Activated T-helper 1 cell treated with anti-CD3 and anti-CD28 coated beads, Interleukin-2, amount 50 U/mL, for 16 hours (primary cell): ENCODE measurements at places on chromosomes 7 and 10.

DNA sequence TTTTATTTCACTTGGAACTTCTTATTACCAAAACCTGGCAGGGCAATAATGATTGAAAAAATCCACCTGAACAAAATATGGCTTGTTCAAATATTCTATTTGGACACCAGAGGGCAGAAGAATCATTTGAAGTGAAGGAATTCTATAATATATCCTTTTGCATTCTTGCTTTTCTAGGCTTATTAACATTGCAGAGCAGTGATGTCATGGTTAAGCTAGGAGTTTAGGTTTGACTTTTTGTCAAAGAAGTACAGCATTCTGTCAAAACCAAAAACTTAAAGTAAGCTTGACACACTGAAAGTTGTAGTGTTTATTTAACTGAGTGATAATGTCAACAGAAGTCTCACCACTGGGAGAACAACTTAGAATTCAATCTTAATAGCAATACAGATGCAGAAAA is 156.0 kb downstream of the SEMA3D start:
- no peak for DNase-seq

- no peak for DNase-seq
Observed at GRCh38 chr10:112376396-112376790, 2.5 kb downstream of the ACSL5 start.

DNA sequence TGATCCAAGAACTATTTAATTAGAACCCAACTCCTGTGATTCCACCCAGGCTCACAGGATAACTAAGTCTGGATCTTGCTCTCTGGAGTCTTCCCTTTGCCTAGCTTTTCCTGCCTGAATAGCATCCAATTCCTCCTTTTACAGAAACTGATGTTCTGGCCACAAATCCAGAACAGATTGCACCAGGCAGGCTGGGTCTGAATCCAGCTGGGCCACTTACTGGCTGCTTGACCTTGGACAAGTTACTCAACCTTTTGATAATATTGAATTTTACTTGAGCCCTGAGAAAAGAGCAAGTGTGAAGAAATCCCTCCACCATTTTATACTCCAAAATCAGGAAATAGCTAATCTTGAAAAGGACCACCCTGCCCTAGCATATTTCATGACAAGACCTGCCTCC is 55.5 kb upstream of the SLC35G1 start:
- no peak for DNase-seq

- no peak for DNase-seq
Observed at GRCh38 chr10:30171601-30172000, 112.2 kb upstream of the JCAD start.

DNA sequence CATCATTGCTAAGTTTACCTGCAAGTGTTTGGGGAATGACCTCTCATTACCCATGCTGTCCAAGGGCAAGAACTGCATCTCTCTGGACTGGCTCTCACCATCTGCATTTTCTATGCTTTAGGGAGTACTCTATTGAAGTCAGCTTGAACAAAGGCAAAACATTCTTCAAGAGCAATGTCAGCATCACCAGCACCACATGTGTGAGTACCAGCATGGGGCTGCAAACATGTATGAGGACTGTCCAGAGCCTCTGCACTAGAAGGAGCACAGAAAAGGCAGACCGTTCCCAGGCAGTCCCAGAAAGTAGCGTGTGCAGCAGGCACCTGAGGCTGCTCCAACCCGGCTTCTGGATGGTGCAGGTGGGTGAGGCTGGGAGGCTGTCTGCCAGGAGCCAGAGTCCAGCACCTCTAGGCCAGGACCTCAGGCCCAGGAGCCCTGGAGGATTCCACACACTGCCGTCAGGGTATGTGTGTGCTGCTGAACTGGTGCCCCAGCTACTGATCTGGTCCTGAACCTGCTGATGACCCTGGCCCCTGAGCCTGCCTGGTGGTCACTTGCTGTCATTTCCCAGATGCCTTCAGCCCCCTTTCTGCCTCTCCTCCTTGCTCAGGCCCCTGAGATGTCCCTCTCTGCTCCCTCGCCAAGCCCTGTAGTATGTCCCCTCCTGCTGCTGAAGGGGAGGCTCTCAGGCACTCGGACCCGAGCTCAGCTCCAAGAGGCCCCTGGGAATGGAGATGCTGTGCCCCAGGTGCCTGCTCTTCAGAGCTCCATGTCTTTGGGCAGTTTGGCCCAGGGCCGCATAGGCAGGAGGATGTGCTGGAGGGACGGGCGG is 20.7 kb downstream of the ANTXRL start:
- peak; percentile 3 for DNase-seq

DNA sequence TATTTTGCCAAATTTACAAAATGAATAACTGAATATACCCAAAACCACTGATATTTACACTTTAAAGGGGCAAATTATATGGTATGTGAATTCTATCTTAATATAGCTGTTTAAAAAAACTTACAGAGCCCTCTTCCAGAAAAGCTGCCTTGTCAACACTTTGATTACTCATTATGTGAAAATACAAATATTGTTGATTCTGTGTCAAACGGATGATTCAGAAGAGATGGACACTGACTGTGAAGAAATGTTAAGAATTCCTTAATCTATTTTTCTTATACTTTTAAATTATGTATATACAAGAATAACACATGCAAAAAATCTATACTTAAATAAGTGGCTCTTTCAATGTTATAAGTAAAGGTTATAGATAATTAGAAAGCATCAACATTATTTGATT is 41.5 kb downstream of the SMURF1 start:
- DNase-seq, result no peak

DNA sequence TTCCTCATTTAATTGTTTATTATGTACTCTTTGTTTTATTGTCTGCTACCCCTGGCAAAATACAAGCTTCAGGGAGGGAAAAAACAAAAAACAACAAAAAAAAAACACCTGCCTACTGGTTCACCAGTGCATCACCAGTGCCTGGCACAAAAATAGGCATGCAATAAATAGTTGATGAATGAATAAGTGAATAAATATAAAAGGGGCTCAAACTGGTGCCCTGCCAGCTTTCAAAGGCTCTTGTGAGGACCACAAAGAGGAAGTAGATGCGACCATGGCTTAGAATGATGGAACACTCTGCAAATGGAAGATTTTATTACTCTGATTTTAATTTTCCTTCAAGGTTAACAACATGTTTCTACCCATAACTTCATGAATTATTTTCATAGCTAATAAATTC is 213.0 kb upstream of the INHBA start:
- DNase-seq, result no peak

DNA sequence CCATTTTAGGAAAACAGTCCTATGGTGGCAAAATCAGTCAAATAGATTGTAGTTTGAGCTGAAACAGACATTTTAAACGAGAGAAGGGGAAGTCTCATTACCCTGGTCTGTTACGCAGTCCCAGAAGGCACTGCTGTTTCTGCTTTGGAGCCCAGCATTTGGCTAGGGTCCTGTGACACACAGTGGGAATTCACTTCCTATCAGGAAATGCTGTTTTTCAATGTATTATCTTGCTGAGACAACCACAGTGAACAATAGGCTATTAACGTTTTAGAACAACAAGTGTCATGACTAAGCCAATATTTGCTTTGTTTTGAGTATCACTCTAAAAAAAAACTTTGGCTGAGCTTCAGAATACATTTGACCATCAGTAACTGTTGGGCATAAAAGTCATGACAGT is 74.1 kb downstream of the ADD3 start:
- DNase-seq, result no peak

- no peak for DNase-seq
Observed at GRCh38 chr7:40211276-40212003, 76.6 kb downstream of the SUGCT start.

DNA sequence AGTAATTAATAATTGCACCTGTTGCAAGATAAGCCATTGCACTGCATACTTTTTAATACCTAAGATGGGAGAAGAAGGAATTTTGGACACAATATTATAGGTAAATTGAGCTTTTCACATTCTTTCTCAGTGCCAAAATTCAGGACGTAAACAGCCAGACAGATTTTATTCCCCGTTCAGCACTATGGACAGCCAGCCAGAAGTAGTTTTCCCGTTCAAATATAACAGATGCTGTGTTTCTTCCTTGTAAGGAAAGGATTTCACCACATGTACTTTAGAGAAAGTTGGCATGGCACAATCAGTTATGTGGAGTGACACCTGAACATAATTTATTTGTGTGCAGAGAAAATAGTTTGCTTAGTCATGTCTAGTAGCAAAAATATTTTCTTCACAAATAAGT is 34.8 kb downstream of the SEMA3E start:
- DNase-seq, result no peak

DNA sequence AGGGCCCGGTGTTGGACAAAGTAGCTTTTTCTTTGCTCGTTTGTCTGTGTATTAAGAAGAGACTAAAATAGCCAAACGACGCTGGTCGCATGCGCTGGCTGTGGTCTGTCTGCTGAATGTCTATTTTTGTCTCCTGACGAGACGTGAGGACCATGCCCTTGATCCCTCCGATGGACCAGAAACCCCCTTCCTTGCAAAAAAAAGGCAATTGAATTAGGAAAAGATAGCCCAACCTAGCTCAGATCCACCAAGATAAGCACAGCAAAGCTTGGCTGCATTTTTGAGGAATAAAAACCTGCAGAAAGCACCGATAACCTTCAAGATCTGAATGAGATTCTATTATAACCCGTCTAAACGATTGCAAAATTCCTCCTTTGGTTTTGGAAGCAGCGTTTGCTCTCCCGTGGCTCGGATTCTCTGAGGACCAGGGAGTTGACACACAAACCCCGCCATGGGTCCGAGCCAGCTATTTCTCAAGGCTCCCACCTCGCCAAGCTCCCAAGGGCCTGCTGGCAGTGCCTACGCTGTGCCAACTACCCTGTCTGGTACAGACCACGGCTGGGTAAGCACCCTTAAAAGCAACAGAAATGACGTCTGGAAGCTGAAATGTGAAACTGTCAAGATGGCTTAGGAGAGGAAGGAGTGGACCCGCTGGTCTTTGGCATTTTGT is 17.7 kb upstream of the TTYH3 start:
- no peak for DNase-seq

DNA sequence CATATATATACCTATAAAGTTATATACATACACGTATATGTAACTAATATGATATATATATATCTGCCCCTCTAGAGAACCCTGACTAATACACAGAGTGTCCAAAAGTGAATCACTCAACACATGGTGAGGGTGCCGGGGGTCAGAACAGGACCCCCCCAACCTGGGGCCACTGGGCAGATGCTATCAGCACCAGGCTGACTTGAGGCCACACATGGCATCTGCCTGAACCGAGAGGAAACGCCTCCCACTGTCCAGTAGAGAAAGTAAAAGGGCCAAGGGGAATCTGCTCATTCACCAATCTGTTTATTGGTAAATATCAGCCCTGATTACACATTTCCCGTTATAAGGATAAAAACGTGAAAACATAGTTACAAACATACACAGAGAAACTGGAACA is 218.3 kb downstream of the PTPRN2 start:
- DNase-seq, result no peak

GRCh38 chr10:61835946-61836887 is 65.3 kb upstream of the ARID5B start:
- DNase-seq, result no peak

DNA sequence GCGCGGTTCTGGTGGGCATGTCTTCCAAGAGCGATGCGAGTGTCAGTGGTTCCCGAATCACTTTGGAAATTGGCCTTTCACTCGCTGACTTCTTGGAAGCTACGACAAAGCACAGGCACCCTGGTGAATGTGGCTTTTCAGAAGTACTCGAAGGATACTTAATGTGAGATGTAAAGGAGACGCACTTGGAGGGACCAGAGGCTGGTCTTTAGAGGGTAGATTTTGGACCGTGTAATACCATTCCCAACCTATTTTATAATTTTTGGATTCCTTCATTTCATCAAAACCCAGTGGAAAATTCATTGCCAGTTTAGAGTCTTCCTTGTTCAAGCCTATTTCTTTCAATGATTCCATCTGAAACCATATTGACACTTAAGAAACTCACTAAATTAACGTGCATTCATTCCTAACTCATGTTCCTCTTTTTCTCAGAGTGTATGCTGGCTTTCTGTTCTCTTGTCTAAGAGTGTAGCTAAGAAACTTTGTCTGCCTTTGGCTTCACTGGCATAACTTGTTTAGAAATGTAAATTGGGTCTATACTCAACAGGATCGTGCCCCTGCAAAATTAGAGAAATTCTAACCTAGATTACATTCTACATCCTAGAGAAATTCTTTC is 645 bp upstream of the COPG2 start:
- no peak for DNase-seq

DNA sequence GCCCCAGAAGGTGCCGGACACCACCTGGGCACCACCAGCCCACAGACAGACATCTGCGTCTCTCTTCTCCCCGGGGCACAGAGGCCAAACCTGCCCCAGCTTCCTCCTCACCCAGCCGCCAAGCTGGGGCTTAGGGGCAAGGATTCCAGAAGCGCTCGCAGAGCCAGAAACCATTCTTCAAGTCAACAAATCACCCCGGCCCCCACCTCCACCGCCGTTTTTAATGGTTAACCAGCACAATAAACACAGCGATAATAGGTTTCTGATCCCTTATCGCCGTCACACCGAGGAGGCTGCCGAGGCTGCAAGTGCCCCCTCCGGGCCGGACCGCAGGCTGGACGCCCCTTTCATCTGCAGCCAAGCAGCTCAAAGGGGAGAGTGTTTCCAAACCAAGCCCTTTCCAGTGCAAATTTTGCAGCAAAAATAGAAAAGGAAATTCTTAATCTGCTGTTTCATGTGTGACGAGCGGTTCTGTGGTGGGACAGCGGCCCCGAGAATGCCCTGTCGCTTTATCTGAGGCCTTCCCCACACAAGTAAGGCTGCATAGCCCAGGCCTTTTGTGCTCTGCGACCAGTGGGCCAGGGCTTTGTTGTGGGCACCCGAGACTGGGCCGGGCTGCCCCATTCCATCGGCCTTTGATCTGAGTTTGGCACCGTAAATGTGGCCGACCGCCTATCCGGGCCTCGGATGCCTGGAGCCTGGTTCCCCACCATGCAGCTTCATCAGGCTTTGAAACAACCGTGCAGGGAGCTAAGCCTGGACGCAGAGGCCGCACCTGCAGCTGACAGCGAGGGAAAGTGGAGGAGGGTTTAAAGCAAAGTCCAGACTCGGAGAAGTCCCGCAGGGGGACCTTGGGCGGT is 83.2 kb downstream of the FOXL3 start:
- peak; percentile 3 for DNase-seq

GRCh38 chr7:29281782-29282541 is 87.4 kb downstream of the CHN2 start:
- DNase-seq, result no peak

- no peak for DNase-seq
Observed at GRCh38 chr7:74138945-74139843, 35.0 kb upstream of the EIF4H start.

GRCh38 chr10:88245974-88246511 is 337.1 kb downstream of the RNLS start:
- no peak for DNase-seq

- DNase-seq, result no peak
Observed at GRCh38 chr7:12297283-12298108, 86.4 kb downstream of the TMEM106B start.

GRCh38 chr7:46143949-46144917 is 223.2 kb upstream of the IGFBP3 start:
- no peak for DNase-seq

DNA sequence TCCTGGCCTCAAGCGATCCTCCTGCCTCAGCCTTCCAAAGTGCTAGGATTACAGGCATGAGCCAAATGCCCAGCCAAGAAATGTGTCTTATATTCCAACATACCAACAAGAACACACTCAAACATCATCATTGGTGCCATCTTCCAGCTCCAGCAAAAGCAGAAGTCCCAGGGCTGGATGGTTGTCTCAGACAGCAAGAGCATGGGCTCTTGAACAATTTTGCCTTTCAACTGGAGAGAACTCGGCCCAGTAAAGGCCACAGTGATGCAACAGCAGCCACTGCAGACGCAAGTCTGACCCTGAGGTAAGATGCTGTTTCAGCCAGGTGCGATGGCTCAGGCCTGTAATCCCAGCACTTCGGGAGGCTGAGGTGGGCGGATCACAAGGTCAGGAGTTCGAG is 52.8 kb upstream of the NFE2L3 start:
- no peak for DNase-seq

- no peak for DNase-seq
Observed at GRCh38 chr7:861222-861621, 15.1 kb upstream of the GET4 start.
